ENCODE measurements at places on chromosomes 16 and 17.
A peak's percentile ranks its signal among the peaks of the same experiment; 100 is the strongest.

GRCh38 chr16:87762071-87762571 is 3.7 kb downstream of the KLHDC4 start:
- DNase-seq, result no peak

DNA sequence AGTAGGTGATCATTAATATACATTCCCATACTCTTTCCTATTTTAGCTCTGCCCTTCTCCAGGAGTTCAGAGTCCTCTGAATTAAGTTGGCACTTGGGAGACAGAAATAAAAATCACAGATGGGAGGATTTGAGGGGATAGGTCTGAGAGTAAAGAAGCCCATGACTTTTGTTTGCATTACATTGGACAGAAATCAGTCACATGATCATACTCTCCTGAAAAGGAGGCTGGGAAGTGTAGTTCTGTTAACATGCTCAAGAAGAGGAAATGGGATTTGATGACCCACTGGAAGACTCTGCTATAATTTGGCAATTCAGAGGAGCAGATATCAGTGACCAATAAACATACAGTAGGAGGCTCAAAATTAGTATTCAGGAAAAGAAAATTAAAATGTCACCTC is 674.9 kb upstream of the C16orf82 start:
- DNase-seq, result no peak

DNA sequence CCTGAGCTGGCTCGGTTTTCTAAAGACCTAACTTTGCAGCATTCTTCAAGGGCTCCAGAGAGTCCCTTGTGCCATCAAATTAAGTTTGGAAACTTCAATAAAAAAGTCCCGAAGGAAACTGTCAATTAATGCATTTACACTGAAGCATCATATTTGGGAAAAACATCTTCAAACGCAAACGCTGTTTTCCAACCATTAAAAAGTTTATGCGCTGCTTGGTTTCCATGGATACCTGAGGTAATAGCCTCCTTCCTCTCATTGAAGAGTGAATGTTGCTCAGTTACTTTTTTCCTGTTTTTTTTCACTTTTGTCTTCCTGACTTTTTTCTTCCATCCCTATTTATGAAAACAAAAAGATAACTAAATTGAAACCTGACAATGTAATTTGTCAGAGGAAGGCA is 399.1 kb downstream of the MAF start:
- no peak for DNase-seq

DNA sequence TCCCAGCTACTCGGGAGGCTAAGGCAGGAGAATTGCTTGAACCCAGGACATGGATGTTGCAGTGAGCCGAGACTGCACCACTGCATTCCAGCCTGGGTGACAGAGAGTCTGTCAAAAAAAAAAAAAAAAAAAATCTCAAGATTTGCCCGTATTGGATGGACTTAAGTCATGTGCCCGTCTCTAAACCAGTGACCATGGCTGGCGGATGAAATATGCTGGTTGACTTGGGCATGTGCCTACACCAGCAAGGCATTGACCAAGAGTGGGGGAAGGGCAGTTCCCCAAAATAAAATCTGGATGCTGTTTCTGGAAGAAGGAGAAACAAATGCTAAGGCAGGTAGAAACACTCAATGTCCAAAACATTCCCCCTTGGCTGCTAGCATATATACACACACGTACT is 21.5 kb upstream of the COL1A1 start:
- no peak for DNase-seq

GRCh38 chr16:82716361-82716855 is 89.6 kb downstream of the CDH13 start:
- DNase-seq, result no peak

DNA sequence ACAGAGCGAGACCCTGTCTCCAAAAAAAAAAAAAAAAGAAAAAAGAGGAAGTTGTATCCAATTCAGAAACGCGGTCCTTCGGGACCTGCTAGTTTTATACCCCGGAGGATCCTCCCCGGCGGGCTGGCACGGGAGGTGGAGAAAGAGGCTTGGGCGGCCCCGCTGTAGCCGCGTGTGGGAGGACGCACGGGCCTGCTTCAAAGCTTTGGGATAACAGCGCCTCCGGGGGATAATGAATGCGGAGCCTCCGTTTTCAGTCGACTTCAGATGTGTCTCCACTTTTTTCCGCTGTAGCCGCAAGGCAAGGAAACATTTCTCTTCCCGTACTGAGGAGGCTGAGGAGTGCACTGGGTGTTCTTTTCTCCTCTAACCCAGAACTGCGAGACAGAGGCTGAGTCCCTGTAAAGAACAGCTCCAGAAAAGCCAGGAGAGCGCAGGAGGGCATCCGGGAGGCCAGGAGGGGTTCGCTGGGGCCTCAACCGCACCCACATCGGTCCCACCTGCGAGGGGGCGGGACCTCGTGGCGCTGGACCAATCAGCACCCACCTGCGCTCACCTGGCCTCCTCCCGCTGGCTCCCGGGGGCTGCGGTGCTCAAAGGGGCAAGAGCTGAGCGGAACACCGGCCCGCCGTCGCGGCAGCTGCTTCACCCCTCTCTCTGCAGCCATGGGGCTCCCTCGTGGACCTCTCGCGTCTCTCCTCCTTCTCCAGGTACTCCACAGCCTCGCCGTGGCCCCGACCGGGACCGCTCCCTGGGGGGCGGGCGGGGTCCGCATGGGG is at the start of gene CDH3:
Gene CDH3, plus strand, starts transcription at position 596 of the 779 bp plus-strand sequence. Its CDS starts 70 bp downstream, at position 666.
- no peak for DNase-seq

GRCh38 chr16:87086156-87086555 is 231.0 kb downstream of the C16orf95 start:
- no peak for DNase-seq

DNA sequence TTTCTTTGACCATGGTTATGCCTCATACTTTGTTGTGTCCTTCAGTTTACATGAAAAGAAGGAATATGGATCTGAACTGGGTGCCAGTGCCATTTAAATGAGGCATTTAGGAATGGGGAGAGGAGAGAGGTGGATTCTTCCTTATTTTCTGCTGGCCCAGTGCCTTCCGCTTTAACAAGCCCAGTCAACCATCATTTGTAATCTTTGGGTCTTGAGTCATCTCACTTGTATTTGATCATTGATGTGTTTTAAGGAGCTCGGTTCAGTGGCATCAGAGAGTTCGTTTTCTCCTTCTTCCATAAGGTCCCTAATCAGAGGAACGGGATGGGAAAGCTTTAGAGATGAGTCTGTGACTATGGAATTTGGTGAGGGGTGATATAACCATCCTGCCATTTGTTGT is 334.9 kb downstream of the WWOX start:
- no peak for DNase-seq

DNA sequence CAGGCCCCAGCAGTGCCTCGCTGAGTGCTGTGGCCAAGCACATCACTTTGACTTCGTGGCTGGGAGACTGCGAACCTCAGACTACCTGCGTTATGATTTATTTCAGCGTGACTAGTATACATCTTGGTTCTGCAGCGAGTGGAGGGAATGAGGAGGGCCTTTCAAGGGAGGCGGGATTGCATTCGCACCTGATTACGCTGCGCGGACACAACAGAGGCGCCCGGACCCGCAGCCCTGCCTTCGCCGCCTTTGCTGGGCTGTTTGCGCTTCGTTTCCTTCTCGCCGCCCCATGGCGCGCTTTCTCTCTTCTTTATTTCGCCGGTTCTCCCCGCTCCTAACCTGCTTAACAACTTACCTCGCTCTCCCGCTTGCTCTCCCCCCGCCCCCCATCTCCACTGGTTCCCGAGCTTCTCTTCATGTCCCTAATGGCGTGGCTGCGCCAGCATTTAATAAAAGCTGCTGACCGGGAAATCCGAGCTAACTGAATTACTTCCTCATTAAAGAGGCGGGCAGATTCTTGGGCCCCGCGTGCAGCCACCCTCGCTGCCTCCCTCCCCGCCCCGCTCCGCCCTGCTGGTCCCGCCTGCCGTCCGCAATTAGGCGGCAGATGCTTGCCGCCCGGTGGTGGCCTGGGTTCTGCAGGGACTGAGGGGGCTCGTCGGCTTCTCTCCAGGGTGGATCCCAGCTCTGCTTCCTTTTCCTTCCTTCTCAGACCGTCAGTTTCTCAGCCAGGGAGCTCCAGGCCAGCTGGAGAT is 257.6 kb upstream of the SDK2 start:
- peak; percentile 72 for DNase-seq

- no peak for DNase-seq
Observed at GRCh38 chr17:35559495-35560210, 966 bp downstream of the SLFN14 start.

DNA sequence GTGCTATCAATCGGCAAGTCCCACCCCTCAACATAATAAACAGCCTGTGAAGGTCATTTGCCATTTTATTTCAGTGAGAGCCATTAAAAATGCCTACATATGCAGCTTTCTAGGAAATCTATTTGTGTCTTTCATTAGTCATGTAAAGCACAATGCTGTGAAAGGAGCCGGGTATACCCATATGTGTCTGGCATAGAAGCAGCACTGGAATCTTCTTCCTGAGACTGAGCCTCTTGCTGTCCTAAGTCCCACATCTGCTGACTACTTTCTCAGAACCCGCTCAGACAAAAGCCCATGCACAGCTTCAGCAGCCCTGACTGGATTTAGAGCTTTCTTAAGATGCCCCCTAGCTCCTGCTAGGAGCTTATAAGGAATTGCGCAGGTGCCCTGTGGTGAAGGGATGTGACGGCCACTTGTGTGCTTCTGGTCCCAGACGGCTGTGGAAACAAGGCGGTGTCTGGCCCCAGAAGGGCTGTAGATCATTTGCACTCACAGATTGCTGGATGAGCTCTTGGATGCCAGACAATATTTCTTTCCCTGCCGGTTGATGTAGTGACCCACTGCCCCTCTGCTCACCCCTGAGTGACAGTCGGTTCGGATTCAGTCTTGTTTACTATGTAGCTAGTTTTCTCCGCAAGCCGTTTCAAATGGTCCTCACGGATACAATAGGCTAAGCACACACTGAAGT is 172.2 kb downstream of the ANKFN1 start:
- no peak for DNase-seq

Data from Right ventricle myocardium superior (tissue), 1 donor.